ENCODE measurements at places on chromosomes 1 and 21.

GRCh38 chr1:145716641-145717345 lies 2.5 kb upstream of the CD160 start:
- DNase-seq: no peak

DNA sequence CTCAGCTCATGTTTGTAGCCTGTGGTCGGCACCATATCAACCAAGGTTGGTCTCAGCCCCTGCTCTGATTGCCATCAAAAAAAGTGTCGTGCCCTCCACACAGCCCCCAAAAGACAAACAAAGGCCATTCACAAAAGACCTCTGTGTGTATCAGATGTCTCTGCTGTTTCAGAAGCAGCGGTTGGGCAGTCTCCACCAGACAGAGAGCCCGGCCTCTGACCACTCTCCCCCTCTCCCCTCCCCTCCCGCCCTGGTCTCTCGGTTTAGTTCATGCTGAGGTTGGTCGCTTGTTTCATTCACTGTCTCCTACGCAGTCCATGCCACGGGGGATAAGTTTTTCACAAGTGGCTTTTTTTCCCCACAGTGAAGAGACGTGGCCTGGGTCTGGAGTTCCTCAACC lies 27.1 kb downstream of the ACTA1 start:
- DNase-seq: no peak

GRCh38 chr1:48627486-48627885 lies 149.2 kb downstream of the BEND5 start:
- DNase-seq: no peak

- no peak for DNase-seq
Measured at GRCh38 chr1:192954705-192955265, 104.4 kb downstream of the UCHL5 start.

- no peak for DNase-seq
Measured at GRCh38 chr1:118081387-118081786, 103.6 kb downstream of the SPAG17 start.

- no peak for DNase-seq
Measured at GRCh38 chr1:20063861-20064292, 6.1 kb upstream of the PLA2G5 start.

- no peak for DNase-seq
Measured at GRCh38 chr1:57165546-57165945, 199.7 kb upstream of the C8B start.

GRCh38 chr1:90411185-90411584 lies 305.9 kb downstream of the BARHL2 start:
- DNase-seq: no peak

Data from hematopoietic multipotent progenitor cell treated with erythropoietin and hydrocortisone succinate and interleukin-3 and kit ligand, for 15 days (in vitro differentiated cells).